ENCODE measurements at places on chromosomes 4 and X.

DNA sequence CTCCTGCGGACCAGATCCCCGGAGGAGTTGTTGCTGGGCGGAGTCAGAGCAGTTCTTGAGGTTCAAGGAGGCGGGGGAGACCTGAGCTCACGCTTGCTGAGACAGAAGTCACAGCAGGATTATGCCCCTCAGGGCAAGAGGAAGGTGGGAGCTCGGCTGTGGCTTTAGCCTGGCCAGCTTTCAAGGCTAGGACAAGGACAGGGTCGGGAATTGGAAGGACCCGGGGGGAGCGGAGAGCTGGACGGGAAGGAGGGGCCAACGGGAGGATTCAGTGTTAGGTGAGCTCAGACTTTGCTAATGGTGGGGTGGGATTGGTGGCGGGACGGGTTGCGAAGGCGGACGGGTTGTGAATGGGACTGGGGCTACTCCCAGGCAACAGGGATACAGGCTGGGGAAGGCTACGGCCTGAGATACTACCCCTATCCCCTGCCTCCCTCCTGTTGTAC, at the start of gene RIBC1:
TSS of gene RIBC1 (plus strand) at position 13 of the 446 bp plus-strand sequence. CDS start 3,404 bp downstream, outside the sequence.
- no peak for DNase-seq

- DNase-seq: no peak
These were observed 166.6 kb downstream of the DKK2 start for GRCh38 chr4:106869551-106869950.

DNA sequence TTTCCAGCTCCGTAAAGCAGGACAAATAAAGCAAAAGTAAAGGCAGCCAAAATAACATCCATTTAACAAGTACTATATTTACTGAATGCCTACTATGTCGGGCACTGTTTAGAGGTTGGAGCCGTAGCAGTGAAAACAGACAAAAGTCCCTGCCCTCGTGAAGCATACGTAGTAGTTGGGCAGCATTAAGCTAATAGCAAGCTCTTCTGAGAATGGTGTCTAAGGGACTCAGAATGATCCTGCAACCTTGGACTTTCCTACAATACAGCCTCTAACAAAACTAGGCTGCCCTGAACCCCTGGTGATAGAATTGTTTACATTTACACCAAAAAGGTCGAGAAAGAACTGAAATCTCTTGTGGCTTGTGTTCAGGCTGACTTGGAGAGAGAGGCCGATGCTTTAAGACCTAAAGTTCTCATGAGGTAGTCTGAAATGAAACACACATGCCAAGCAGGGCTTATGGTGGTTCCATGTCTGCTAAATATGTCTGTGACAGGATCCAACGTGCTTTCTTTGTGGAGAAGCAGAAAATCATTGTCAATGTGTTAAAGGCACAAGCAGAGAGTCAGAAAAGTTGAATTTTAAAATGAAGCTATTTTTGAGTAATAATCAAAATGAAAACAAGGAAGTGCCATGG, 898 bp upstream of the PDGFC start:
- DNase-seq: no peak

DNA sequence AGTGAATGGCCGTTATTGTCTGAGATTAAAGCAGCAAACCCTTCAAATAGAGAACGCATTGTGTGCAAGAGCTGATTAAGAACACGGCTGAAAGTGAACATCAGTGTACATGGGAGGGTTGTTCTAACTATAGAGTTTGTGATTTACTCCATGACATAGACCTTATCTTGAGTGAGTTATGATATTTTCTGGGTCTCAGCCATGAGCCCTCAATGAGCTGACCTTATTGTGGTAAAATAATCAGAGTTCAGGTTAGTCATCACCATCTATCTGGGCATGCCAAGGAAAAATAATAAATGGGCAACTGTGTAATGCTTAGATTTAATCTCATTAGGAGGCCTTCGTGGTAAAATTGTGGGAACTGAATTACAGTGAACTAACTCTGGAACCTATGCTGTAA, 33.2 kb upstream of the CLDN24 start:
- no peak for DNase-seq

DNA sequence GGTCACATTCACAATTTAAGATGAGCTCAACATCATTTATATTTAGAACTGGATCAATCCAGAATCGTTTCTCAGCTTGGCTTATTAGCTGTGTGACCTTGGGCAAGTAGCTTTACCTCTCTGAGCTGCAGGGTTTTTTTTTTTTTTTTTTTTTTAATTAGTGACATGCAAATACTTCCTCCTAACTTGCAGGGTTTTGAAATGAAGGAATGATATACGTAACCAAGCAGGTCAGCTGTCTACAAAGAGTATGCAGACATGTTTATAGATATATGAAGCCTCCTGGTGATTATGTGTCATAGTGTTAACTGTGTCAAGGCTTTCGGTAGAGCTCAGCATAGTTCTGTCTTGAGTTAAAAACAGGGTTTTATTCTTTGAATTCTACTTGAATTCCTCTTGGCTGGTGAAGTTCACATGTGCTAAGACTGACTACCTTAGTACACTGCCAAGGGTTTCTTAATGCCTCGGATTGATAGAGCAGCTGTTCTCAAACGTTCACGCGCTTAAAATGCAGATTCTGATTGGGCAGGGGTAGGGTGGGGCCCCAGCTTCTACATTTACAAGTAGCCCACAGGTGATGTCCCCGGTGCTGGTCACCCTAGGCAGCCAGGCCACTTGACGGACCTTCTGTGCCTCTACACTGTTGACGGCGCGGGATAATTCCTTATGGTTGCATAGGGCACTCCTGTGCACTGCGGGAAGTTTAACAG, 654 bp upstream of the STS start:
- DNase-seq: peak; percentile 70

DNA sequence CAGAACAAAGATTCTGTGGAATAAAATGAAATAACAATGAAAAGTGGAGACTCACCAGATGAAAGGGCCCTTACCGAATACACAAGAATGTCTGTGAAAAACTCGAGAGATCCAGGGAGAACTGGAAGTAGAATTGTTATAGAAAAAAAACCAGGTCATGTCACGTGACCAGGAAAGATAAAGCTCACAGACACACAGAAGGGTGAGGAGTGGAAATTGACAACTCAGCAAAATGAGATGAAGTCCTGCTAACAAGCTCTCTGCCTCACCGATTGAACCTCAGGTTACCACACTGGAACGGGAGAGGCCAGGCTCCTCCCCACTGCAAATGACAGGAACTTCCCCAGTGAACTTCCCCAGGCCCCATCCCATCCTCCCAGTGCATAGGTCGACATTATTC, 1618.0 kb upstream of the PCDH10 start:
- no peak for DNase-seq

- DNase-seq: no peak
These were observed 104.1 kb downstream of the ZAR1 start for GRCh38 chr4:48594180-48594579.

DNA sequence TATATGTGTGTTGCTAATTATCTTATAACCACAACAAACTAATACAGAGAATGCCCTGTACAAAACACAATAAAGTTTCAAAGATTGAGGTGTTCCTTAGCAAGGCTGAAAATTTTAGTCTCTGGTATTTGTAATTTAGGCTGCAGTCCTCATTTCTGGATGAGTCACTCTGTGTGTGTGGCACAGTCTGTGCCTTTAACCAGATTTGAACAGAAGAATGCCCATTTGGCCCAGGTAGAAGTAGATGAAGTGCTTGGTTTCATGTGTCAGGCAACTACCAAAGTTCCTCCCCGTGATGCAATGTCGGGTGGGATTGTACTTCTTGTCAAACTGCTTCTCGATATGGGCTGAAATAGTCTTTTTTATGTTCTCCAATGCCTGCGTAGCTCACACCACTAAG, 91.6 kb upstream of the H2AZ1 start:
- no peak for DNase-seq

GRCh38 chrX:121231566-121232358, 184.4 kb downstream of the GLUD2 start:
- no peak for DNase-seq

DNA sequence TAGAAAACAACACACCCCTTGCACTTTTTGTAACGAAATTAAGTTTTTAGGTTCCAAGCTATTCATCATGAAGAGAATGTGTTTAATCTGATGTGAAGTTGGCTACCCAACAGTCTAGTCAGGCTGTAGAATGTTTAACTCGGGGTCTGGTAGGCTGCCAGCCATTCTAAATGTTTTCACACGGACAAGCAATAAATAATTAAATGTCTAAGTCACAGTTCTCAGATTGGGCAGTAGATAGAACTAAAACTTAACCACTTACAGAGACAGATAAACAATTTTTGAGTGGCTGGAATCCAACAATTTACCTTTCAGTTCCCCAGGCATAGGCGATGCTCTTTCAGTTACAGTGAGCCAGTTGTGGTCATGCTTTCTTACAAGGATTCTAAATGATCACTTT, 66.5 kb downstream of the CHIC2 start:
- DNase-seq: no peak

GRCh38 chrX:14014526-14014925, 15.2 kb downstream of the GEMIN8 start:
- DNase-seq: no peak

GRCh38 chr4:186485561-186486062, 69.8 kb downstream of the MTNR1A start:
- peak; percentile 10 for DNase-seq

DNA sequence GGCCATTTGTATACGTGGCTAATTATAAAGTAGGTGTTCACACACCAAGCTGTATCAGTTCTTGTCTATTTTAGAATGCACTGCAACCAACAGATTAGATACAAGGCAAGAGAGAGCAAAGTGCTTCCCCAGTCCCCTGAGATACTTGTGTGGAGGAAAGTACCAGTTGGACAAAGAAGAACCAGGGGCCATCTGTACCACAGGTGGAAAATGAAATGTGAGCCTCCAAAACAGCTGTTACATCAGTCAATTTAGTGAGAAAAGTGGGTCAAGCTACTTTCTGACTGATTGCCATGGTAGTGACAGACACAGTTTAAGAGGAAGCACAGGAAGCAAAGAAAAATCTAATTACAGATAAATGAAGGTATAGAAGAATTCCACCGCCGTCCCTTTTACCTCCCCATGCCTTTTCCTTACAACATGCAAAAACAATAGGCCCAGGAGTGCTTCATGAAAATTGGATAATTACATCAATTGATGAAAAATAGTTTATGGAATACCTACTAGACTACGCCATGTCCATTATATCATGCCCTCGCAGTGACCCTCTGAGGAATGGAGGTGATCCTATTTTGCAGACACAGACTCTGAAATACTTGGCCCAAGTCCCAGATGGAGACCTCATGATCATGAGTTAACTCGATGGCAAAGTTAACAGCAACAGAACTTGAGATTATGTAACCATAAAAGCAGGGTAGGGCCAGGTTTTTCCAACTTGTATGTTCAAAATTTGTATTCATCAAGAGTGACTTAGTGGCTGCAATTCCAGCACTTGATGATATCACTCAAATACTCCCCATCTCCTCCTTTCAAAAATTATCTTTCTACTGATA, 15.8 kb downstream of the SMPX start:
- DNase-seq: no peak

DNA sequence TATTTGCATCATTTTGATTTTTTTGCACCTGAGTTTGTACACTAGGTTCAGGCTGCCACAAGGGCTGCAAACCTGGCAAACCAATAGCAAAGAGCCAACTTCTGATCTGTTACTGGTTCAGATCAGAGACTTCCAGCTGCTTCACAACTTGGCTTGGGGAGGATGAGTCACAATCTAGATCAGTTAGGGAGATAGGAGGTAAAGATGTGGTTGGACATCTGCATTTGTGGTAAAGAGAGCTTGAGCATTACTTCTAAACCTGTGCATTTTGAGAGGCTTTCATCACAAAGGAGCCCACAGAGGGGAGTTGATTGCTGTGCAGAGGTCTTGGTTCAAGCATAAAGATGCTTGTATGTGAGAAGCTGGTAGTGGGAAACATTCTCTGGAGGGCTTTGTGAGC, 34.5 kb downstream of the LINC00632 start:
- DNase-seq: no peak

DNA sequence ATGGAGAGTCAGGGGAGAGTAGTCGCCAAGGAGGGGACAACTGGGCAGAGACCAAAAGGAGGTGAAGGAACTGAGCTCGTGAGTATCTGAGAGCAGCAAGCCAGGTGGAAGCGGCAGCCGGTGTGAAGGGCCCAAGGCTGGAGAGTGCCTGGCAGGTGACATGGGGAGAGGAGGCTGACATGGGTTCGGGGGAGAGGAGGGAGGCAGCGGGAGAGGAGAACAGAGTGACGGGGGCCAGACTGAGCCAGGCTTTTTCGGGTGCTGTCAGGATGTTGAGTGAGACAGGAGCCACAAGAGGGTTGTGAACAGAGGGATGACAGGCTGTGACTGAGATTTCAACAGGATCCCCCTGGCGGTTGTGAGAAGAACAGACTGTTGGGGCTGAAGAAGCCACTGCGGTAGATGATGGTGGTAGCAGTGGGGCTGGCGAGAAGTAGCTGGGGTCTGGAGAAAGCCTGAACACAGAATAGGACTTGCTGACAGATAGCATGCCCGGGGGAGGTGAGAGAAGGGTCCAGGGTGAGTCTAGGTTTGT, 5.7 kb downstream of the ELK1 start:
- DNase-seq: no peak

DNA sequence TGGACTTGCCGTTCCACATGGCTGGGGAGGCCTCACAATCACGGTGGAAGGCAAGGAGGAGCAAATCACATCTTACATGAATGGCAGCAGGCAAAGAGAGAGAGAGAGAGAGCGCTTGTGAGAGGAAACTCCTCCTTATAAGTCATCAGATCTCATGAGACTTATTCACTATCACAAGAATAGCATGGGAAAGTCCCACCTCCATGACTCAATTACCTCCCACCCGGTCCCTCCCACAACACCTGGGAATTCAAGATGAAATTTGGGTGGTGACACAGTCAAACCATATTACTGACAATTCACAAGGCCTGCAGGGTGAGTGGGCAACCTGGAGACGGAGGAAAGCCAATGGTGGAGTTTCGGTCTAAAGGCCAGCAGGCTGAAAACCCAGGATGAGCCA, 394.3 kb upstream of the TRAM1L1 start:
- no peak for DNase-seq

GRCh38 chr4:28092610-28093009, 1232.0 kb downstream of the STIM2 start:
- no peak for DNase-seq

- DNase-seq: no peak
These were observed 198.1 kb upstream of the F9 start for GRCh38 chrX:139332441-139332840.

DNA sequence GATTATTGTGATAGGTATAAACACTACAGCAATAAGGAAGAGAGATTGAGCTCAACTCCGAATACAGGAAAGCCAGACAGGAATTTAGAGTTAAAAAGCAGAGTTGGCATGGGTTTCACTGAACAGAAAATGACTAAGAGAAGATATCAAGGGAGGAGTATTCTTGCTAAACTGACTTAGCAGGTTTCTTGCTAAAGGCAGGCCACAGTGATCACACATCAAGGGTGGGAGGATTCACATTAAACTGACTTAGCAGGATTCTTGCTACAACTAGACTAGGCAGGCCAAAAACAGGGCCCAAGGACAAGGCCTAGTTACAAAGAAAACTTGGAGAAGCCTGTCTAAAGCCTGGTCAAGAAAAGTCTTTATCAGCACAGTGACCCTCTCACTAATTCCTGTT, 195.1 kb downstream of the MAGEB5 start:
- DNase-seq: no peak

Data from left colon (tissue), 2 donors.